Pulmonary artery endothelial cell (primary cell): ENCODE measurements at places on chromosomes 16 and 17. TPM values are rescaled to one million over a fixed set of nuclear protein-coding genes. Genes with fewer than 3 reads are reported as not detected.

The TRPV3 gene
- total RNA-seq: not detected in 2 replicates

The SNX20 gene
- total RNA-seq: not detected in 2 replicates

The GTF3C1 gene
- total RNA-seq: 73.2 and 95.3 TPM in 2 replicates

- no peak for DNase-seq
Measured at GRCh38 chr17:51706093-51706492, 445.7 kb downstream of the UTP18 start.

- DNase-seq: no peak
Measured at GRCh38 chr16:72468582-72468981, 296.6 kb upstream of the PMFBP1 start.

GRCh38 chr17:30545024-30545423 lies 67.8 kb downstream of the GOSR1 start:
- no peak for DNase-seq

DNA sequence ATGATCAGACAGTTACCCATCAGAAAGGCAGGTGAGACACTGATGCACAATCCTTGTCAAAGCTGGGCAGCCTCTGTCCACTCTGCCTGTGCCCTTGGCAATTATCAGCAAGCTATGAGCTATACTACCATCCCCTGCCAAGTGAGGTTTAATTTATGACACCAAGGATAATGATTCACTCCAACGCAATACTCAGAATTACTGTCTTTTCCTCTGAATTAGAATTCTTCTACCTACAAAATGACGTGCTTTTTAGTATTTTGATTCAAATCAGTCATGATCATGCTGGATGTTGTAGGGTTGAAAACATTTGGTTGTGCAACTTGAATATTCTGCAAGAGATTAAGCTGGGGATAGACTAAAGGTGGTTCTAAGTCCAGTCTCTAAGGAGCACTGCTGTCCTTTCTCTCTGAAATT lies 116.8 kb upstream of the SOX9 start:
- no peak for DNase-seq

DNA sequence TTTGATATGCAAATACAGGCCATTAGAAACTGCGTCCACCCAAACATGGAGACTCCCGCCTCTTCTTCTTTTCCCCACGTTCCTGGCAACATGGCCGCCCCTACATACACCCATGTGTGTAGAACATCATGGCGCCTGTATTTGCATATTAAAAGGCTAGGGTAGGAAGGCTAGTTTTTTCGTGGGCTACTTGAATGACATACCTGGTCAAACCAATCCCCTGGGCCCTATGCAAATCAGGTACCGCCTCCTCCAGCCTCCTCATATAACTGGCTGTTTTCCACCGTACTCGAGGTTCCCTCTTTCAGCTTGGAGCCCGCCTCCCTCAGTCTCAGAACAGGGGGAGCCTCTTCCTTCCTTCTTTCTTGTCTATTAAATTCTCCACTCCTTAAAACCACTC lies 840 bp upstream of the CD300LB start:
- no peak for DNase-seq

DNA sequence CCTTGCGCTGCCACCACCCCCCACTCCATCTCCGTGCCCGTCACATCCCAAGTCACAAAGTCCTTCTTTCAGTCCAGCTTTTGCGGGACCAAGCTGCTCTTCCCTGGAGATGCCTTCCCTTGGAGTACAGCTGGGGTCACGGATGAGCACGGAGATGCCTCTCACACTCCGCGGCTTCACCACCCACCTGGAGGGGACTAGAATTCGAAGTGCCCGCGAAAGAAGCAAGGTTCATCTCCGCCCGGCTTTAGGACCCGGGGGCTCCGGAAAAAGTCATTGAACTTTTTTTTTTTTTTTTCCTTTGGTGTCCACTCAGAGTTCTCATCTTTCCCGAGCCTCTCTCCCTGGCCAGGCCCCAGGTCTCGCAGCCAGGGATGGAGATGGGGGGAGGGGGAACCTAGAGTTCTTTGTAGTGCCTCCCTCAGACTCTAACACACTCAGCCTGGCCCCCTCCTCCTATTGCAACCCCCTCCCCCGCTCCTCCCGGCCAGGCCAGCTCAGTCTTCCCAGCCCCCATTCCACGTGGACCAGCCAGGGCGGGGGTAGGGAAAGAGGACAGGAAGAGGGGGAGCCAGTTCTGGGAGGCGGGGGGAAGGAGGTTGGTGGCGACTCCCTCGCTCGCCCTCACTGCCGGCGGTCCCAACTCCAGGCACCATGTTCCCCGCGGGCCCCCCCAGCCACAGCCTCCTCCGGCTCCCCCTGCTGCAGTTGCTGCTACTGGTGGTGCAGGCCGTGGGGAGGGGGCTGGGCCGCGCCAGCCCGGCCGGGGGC lies at the start of gene FKBP10:
FKBP10 (plus strand) TSS at position 624 of the 771 bp plus-strand sequence; CDS start at position 655, 31 bp downstream.
- DNase-seq: no peak
